NCI-H526 (cell line): ENCODE measurements at places on chromosomes 7 and 10.

GRCh38 chr10:60964257-60965235 is 20.6 kb upstream of the RHOBTB1 start:
- peak; percentile 69 for DNase-seq

DNA sequence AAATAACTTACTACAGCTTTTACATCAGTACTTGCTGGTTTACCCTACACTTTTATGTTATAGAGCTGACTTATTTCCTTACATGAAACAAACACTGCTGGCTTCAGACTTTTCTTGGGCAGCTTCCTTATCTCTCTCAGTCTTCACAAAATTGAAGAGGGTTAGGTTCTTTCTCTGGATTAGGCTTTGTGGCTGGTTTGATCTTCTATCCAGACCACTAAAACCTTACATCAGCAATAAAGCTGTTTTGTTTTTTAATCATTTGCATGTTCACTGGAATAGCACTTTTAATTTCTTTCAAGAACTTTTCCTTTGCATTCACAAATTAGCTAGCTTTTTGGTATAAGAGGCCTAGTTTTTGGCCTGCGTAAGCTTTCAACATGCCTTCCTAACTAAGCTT is 218.7 kb downstream of the LRRTM3 start:
- DNase-seq: no peak

DNA sequence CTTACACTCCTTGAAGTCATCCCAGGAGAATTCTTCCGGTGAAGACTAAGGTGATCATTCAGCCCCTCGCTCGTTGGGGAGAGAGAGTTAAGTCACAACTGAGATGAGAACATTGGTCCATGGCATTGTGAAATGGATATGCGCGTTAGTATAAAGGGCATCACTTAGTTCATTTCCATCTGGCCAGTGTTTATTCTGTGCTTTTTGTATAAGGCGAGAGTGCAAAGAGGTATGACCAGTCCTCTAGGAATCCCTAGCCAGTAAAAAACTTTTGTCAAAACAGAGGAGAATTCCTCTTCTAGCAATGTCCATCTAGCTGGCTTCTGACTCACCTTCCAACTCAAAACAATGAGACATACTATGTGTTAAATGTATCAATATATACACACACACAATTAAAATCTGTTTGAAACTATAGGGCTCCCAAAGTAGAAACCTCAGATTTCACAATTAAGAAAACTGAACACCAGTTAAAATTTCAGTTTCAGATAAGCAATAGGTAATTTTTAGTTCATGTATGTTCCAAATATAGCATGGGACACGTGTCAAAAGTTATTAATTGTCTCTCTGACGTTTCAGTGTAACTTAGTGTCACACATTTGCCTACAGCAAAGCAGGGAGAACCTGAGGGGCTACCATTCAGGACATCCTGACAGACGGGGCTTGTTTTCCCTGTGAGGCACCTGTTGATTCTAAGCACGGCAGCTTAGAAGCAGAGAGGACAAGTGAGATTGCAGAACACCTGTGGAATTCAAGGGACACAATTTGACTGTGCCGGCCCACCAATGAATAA is 158.9 kb downstream of the KLF6 start:
- no peak for DNase-seq

GRCh38 chr7:128687131-128687530 is 15.0 kb downstream of the GARIN1A start:
- no peak for DNase-seq

- no peak for DNase-seq
Measured at GRCh38 chr7:13217768-13218167, 530.3 kb downstream of the ARL4A start.

DNA sequence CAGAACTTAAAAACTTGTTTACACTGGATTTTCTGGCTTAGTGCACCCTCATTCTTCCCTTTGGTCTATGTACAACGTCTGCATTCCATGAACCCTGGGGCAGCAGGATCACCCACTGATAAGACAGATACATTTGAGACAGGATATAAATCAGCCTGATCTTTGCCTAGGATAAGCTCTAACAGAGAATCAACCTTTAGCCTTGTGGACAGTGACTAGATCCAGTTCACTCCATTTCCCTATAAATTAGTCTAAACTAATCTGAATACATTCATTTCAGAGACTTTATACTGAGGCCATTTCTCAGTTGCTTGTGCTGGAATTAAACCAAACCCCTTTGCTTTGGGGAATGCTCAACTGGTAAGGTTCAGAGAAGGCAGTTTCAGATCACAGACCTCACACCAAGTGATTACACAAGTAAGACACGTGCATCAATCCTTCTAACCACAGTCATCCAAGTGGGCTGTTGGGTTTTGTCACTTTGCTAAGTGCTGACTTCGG is 639.8 kb upstream of the FZD8 start:
- DNase-seq: no peak

DNA sequence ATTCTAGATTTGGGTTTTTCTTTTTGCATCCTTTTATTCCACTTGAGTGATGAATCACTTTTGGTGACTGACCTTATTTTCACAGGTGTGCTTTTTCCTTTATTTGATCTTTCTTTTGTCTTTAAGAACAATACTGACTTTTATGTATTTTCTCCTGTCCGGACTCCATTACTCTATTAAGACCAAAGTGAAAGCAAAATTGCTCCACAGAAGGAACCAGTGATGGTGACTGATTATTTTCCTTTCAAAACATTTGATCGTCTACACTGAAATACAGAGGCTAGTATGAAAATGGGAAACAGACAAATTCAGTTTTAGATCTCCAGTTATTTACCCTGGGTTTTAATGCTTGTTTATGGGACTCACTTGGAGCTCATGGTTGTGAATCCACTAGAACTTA is 15.5 kb downstream of the EXOC4 start:
- no peak for DNase-seq

DNA sequence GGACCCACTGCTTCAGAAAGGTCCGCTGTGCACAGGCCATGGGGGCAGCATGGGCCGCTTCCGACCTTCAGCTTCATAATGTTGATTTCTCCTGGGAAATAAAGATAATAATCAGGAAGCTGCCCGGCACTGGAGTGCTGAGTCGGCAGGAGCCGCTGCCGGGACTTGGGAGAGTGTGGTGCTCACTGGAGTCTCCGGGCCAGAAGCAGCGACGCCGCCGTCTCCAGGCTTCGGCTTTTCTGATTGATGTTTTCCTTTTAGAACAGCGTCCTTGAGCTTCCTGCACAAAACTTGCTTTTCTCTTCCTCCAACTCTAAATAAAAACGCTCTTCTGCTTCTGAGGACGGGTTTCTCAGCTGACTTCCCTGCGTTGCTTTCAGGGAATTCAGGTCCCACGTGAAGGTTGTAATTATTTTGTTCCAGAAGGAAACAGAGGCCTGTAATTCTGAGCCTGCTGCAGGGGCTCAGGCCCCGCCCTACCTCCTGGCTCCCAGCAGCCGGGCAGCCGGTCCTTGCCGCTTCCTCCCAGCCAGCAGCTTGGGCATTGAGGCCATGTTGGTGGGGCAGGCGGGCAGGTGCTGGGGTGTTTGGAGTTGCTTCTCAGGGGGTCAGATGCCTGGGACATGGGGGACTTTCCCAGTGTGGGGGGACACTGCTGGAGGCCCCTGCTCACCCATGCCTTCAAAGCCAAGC is 14.7 kb downstream of the PWWP2B start:
- DNase-seq: peak; percentile 38

DNA sequence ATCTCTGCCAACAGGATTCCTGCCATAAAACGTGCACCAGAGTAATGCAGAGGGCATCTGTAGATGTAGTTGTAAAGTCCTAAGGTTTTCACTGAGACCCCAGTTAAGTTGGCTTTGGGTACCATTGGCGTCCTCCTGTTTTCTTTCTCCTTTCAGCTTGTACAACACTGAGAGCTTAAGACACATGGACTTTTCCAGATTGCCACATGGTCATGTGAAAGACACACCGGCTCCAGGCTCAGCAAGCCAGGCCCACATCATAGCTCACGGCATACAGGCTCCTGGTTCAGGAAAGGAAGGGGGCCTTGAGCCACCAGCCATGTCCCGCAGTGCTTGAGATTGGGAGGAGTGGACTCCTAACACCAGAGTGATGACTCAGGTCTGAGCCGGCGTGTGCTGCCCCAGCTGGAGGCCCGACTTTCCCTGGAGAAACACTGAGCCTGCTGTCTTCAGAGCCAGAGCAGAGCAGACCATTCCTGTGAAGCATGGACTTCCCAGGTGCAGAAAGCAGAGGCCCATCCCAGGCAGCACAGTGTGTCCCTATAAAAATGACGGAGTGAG is 252.7 kb downstream of the PRPF18 start:
- no peak for DNase-seq

GRCh38 chr10:124384172-124384571 is 34.6 kb downstream of the OAT start:
- no peak for DNase-seq

- no peak for DNase-seq
Measured at GRCh38 chr10:35827783-35828182, 185.7 kb upstream of the FZD8 start.

GRCh38 chr10:51340845-51341610 is 266.7 kb downstream of the PRKG1 start:
- DNase-seq: no peak

- DNase-seq: no peak
Measured at GRCh38 chr7:34425194-34425593, 232.8 kb upstream of the NPSR1 start.

DNA sequence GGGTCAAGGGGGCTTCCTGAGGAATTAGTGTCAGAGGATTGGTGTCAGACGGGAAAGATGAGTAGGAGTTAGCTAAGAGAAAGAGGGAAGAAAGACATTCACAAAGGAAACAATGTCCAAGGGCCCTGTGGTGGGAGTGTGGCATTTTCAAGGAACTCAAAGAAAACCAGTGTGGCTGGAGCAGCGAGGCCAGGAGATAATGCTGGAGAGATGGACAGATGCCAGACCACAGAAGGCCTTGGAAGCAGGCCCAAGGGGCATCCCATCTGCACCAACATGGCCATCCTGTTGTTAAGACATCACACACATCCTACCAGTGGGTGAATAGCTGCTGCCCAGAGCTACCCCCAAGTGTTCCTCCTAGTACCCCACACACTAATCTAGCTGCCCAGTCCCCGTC is 36.1 kb upstream of the CUL1 start:
- no peak for DNase-seq

- DNase-seq: no peak
Measured at GRCh38 chr10:71790749-71791440, 17.6 kb upstream of the VSIR start.

DNA sequence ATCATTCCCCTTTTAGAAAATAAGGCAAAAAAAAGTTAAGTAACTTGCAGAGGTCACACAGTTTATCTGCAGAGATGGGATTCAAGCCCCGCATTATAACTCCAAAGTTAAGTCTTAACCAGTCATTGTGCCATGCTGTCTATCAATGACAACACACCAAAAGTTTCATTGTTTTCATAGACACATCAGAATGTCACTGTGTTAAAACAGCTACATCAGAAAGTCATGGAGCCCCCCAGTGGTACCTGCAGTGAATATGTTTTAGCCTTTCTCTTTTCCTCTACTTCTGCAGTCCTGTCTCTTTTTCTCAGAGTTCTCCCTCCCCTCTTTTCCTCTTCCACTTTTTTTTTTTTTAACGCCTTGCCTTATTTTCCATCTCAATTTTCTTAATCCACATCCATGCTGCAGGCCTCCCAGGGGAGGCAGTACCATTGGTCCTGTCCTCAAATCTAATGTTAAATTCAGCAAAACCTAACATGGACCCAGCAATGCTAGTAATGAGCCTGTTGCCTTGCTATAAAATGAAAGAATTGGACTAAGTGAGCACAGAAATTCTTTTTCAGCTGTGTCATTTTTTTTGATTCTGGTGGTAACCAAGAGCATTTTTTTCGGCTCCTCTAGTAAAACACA is 3.8 kb upstream of the NRCAM start:
- peak; percentile 81 for DNase-seq

- no peak for DNase-seq
Measured at GRCh38 chr7:139457153-139457946, 26.1 kb downstream of the KLRG2 start.

DNA sequence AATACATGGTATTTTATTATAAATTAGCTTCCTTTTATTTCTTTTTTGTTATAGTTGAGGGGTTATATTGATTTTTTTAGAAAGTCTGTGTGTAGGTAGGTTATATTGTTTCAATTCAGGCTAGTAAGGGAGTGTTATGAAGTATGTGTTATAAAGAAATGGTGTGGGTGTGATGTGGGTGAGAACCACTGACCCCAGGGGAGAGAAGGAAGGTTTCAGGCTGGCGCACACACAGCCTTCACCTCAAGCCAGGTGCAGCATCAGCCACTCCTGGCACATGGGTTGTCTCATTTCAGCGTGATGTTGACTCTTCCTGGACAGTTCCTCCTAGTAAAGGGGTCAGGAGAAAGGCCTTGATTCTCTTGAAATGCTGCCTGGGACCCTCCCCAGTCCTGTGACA is 291.3 kb downstream of the POU6F2 start:
- no peak for DNase-seq

GRCh38 chr7:159141660-159142059 is 3.0 kb downstream of the VIPR2 start:
- DNase-seq: no peak

GRCh38 chr10:91797048-91797690 is 1.1 kb upstream of the TNKS2 start:
- no peak for DNase-seq

GRCh38 chr7:12625836-12626235 is 55.3 kb downstream of the SCIN start:
- DNase-seq: no peak

DNA sequence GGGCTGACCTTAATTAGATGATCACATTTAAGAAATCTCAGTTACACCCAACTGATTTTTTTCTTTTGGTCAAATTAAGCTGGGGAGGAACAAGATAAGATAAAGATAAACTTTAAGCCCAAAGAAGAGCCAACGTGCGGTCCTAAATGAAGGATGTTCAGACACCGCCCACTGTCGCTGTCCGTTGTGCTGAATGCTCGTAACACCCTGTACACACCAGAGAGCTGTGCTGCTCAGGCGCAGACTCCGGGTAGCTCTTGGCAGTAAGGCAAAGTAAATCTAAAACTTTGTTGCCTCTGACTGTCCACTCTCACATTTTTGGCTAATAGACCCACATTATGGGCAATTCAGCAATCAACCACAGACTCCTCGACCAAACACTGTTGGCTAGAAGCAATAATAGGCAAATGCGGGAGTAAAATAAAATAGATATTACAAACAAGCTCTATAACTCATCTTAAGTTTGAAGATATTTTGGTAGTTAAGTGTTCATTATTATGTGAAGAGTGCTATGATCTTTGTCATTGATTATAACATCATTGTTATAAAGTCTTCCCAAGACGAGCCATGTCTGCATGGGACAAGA is 57.1 kb downstream of the PLPP4 start:
- no peak for DNase-seq

- DNase-seq: no peak
Measured at GRCh38 chr10:97719602-97720001, 6.1 kb downstream of the MARVELD1 start.

- DNase-seq: no peak
Measured at GRCh38 chr10:127909716-127910463, 3.0 kb downstream of the PTPRE start.

DNA sequence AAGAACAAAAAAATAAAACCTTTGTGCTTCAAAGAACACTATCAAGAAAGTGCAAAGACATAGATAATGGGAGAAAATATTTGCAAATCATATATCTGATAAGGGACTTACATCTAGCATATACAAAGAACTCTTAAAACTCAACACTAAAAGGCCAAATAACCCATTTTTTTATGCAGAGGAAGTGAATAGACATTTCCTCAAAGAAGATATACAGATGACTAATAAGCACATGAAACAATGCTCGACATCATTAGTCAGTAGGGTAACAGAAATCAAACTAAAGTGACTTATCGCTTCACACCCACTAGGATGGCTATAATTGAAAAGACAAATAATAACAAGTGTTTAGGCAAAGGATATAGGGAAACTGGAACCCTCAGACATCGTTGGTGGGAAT is 78.0 kb downstream of the MALSU1 start:
- DNase-seq: no peak

- DNase-seq: peak; percentile 73
Measured at GRCh38 chr7:66303454-66304155, 98.5 kb downstream of the TPST1 start.
